H7 (cell line): ENCODE measurements at places on chromosomes 2 and 18. TPM values are rescaled to one million over a fixed set of nuclear protein-coding genes. Genes with fewer than 3 reads are reported as not detected.

Gene CAPN13
- 0.55 and 2.3 TPM in 2 replicates for total RNA-seq

Gene COLEC11
- total RNA-seq = 0.07 TPM in 1 of 2 replicates, not detected in the other

Gene HSBP1L1
- 1.6 and 2.8 TPM in 2 replicates for total RNA-seq

Gene HOXD13
- total RNA-seq = 0.07 TPM in 1 of 2 replicates, not detected in the other

Gene KIAA2012
- not detected in 2 replicates for total RNA-seq

Gene GAL3ST2
- 0.14 TPM in 1 of 2 replicates, not detected in the other for total RNA-seq

Gene ASXL3
- 0.07 and 0.63 TPM in 2 replicates for total RNA-seq

Gene FEV
- not detected in 2 replicates for total RNA-seq

DNA sequence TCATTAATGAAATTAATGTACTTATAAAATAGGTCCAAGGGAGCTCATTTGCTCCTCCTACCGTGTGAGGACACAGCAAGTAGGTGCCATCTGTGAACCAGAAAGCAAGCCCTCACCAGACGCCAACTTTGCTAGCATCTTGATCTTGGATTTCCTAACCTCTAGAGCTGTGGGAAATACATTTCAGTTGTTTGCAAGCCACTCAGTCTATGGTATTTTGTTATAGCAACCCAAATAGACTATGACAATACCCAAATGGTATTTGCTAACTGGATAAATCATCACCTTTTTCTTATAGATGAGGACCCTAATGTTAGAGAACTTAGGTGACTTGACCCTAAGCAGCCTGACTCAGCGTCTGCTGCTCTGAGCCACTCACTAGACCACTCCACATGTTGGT is 379.6 kb downstream of the HRH4 start:
- DNase-seq = no peak

GRCh38 chr2:8289111-8289510 is 392.7 kb upstream of the ID2 start:
- DNase-seq = no peak

- DNase-seq = peak; percentile 27
Observed at GRCh38 chr2:98937906-98938305, 1.9 kb upstream of the CRACDL start.

GRCh38 chr2:68279691-68280090 is 27.4 kb upstream of the PPP3R1 start:
- DNase-seq = no peak

GRCh38 chr2:225764346-225764745 is 364.8 kb downstream of the NYAP2 start:
- DNase-seq = no peak

GRCh38 chr2:47201224-47201623 is 46.1 kb upstream of the STPG4 start:
- no peak for DNase-seq

GRCh38 chr2:98896416-98896815 is 39.6 kb downstream of the CRACDL start:
- no peak for DNase-seq

DNA sequence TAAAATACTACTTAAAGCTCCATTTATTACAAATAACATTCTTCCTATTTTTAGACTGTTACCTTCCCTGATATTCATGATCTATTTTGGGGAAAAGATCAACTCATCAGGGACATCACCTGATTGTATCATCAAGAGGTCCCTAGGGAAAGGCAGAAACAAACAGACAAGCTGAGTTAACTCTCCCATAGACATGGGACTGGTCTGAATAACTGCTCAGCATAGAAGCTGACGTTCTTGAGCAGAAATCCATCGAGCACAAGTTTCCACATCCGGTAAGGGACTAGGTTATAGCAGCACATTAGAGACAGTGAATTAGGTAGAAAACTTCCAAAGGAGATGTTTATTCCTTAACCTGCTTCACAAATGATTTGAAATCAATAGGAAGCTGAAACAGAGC is 1100.4 kb upstream of the SLC39A10 start:
- no peak for DNase-seq

DNA sequence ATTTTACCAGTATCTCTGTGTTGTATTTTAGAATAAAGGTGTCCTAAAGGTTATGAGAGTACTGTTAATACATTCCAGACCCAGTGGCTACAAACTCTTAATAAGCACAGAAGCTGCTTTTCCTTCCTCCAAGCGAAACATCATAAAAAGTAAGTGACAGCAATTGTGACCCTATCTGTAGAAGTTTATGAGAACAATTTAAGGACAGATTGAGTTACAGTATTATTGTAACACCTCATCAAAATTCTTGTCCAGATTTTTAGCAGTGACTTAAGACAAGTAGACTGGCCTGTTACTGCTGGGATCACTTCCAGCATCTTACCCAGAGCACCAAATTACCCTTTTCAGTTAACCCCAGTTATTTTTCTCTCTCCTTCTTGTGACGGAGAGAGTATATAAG is 154.6 kb downstream of the ERBB4 start:
- no peak for DNase-seq

- DNase-seq = no peak
Observed at GRCh38 chr18:36744261-36744876, 84.4 kb downstream of the TPGS2 start.

DNA sequence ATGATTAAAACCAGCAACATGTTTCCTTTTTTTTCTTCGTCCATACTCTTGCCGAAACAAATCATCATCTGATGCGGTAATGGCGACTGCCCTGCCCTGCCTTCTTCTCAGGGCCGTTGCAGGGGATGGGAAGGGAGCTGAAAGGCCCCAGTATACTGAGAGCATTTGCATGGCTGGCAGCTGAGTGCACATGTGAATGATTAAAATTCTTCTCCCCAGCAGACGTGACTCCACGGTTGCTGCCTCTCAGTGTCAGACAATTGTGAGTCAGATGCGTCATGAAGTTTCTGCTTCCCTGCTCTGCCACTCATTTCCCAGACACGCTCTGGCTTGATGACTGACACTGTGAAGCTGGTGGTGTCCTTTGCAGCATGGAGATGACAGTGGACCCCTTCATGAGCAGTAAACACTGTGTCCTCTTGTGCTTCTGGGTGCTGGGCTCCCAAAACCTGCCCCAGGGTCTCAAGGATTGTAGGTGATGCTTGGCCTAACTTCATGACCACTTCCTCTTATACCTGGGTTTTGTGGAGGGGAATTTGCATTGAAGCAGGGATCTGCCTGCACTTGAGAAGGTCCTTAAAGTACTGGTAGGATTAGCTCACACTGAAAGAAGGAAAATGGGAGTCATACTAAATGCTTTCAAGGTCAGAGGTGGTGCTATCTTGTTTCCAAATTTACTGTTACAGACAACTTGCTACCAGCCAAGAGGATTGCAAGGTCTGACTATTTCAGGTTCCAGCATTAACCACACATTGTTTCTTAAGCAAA is 222.5 kb upstream of the COPS8 start:
- no peak for DNase-seq

GRCh38 chr2:100408104-100408503 is 9.4 kb downstream of the CHST10 start:
- DNase-seq = peak; percentile 19

DNA sequence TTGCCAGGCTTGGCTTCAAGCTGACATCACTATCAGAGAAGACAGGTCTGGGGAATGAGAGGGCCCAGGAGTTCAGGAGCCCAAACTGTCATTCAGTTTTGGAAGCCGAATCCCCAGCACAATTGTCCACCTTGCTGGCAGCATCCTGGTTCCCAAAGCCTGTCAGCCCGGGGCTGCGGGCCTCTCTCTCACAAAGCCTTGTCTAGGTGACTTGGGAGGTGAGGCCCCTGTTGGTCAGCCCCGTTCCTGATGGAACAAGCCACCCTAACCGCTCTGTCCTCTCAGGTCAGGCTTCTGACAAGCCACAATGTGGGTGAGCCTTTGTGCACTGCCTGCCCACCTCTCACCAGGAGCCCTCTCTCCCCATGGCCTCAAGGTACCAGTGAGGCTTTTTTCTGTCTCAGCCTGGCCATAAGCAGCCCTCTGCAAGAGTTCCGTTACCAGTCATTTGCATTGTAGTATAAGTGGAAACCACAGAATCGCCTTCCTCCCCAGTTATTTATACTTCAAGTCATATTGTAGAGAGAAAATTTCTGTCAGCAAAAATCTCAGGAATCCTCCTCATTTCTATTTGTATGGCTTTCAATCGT is 100.6 kb downstream of the MSH2 start:
- DNase-seq = no peak
